ENCODE measurements at places on chromosomes 7 and 10.

GRCh38 chr10:97764519-97764931 is 7.3 kb downstream of the SFRP5 start:
- no peak for DNase-seq

- no peak for DNase-seq
These were observed 58.2 kb downstream of the PTPRN2 start for GRCh38 chr7:158529181-158530096.

- DNase-seq, result no peak
These were observed 156.3 kb downstream of the EMX2 start for GRCh38 chr10:117698809-117699208.

DNA sequence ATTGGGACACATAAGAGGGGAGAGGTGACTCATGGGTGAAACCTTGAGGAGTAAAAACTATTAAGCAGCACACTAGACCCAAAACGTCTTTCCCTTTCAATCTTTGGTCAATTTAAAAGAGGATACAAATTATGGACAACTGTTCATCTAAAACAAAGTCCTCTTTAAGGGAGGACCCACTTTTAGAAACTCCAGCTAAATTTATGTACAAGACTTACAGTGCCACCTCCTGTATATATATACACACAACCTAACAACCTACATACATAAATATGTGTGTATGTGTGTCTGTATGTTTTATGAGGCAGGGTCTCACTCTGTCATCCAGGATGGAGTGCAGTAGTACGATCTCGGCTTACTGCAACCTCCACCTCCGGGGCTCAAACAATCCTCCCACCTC is 18.1 kb upstream of the ZC3HAV1 start:
- DNase-seq, result no peak

DNA sequence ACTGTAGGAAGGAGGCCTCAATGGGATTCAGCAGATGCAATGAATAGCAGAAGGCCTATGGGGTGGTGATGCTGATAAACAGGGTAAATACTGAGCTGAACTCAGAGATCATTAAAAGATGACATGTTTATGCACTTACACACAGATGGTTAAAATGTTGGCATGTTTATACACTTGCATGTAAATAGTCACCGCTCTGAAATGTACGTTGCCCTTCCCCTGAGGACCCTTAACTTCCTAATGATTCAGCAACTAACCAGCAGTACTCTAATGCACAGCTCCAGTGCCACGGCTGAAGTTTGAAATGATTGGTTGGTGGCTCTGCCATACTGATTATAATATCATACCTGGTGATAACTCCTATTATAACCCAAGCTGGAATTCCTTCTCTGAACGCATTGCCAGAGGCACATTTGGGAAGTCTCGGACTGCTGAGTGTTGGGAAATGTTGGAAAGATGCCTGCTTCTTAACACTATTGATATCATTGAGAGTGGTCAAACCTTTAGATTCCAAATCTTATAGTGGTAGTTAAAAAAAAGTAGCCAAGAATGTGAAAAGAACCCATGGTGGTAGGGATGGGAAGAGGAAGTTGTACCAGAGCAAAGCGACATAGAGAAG is 3.7 kb upstream of the CAV1 start:
- no peak for DNase-seq

DNA sequence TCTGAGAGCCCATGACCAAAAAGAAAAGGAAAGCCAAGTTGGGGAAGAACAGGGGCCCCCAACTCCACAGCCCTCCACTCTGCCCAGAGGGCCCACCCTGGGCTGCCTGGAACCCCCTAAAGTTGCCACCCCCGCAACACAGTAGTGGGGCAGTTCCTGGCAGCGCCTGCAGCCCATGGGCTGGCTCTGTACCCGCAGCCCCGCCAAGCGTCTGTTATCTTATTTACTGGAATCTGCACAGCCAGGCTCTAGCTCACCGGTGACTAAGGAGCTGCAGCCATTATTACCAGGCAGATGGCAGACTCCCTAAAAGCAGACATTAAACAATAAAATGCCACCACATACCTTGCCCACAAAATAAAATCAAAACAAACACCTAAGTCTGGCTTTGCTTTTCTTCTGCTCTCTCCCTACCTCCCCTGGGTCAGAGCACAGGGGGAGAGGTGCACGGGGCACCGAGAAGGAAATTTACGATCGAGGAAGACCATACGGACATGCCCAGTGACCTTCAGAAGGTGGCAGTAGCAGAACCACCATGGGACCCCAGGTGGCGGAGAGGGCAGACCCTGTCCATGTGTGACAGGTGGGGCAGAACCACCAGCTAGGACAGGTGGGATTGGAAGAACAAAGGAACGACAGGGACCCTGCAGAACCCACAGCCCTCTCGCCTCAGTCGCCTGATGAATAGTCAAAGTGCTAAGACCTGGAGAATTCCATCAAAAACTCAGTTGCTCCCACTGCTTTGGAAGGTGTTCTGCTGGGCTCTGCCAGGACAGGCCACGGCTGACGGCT is 66.3 kb downstream of the PRKAG2 start:
- DNase-seq, result no peak

DNA sequence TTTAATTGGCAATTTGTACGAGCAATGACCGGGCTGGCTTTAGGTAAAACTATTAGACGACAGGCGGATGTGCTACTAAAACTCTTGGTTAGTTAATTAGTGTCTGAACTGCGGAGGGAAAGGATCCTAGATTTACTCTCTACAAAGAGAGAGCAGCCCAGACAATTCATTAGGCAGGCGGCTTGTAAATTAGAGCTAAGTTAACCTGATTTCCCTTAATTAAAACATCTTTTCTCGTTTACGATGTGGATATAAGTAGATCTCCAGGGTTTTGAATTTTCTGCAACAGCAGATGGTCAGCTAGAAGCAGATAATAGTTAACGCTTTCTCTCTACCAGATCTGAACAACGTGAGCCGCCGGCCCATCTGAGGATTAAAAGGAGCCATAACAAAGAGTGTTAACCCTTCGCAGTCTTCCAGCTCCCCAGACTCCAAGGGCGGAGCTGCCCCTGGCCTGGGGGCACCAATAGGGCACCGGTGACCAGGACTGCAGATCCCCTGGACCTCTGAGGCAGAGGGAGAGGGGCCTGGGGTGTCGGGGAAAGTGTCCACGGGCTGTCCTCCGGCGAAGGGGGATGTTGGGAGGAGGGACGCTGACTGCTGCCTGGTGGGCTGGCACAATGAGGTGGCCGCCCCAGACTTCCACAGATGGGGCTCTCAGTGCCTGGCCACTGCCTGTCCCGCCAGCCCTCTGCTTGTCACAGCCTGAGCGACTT is 6.3 kb upstream of the UNCX start:
- DNase-seq, result no peak

DNA sequence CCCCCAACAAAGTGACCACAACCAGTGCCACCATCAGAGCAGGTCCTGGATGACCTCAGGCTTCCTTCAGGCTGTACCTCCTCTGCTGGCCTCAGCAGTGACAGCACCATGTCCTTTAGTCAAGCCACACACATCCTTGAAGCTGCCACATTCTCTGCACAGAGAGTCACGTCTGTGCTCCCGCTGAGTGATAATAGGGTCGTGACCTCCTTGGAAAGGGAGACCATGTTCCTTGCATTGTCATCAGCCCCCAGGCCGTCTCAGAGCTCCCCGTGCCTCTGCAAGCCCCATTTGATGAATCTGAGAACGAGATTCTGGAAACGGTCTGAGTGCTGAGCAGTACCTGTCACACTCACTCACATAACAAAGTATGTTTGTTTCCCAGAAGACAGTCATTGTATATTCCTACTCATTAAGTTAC is 106.5 kb upstream of the PRR15 start:
- no peak for DNase-seq

GRCh38 chr7:13448243-13448642 is 541.2 kb downstream of the ETV1 start:
- DNase-seq, result no peak

DNA sequence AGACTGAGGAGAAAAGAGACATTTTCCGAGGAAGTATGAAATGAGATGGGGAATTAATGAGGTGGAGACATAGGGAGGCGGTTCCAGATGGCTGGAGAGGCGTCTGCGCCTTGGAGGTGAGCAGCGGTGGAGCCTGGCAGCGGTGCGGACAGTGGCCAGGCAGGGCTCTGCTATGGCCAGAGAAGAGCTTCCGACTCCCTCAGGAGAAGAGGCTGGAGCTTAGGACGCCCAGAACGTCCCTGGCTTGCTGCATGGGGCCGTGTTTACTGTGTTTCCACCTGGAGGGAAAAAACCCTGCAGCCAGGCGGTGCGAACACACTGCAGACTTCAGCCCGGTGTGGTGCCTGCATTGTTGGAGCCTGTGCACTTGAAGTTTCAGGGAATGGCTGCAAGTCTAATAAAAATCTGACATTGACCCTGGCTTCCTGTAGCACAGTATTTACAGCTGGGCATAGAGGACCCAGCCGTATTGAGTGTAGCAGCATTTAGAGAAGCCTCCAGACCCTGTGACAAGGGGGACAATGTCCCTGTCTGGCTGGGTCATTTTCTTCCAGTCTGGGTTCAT is 447.1 kb upstream of the MKI67 start:
- DNase-seq, result no peak

DNA sequence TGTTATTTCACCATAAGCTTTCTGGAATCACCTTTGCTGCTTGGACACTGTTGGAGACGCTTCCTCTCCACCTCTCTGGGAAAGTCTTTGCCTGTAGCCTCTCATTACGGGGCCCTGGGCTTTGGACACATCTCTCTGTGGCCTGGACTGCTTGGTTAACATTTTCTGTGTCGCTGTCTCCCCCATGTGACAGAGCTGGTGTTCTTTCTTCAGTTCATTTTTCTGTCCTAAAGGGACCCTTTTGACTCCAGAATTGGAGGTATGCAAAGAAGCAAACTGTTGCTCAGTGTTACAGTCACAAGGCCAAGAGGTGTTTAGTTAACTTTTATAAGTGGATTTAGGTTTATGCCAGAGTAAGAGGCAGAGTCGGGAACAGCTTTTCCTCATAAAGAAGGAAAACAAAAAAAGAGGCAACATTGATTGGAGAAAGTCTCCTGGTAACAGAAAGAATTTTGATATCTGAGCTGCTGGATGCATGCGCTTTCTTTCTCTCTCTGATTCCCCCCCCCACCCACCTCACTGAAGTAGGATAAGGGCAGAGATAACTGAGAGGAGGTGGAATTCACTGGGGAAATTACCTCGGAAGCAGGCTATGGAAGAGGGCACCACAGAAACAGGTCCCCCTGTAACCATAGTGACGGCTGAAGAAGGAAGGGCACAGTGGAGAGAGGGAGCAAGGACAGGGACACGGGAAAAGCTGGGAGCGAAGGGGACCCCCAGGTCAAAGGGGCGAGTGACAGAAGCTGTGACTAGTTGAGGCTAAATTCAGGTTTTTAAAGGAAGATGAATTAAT is 57.8 kb downstream of the LGI1 start:
- no peak for DNase-seq

GRCh38 chr7:41942468-41943093 is 239.7 kb upstream of the INHBA start:
- DNase-seq, result no peak

- DNase-seq, result peak; percentile 36
These were observed 12.7 kb upstream of the AKR1B10 start for GRCh38 chr7:134514663-134515062.

DNA sequence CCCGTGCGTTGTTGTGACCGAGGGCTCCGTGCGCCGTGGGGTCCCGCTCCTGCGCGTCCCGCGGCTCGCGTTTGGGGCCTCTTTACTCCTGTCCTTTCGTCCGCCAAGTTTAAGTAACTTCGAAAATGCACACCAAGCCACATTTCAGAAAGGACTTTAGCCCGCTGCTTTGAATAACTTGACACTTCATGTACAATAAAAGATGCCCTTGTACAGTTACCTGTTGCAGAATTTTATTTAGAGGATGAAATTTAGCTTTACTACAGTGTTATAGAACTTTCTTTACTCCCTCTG is 459 bp downstream of the SUGCT start:
- DNase-seq, result no peak

GRCh38 chr7:147276783-147277370 is 1160.3 kb downstream of the CNTNAP2 start:
- DNase-seq, result no peak

DNA sequence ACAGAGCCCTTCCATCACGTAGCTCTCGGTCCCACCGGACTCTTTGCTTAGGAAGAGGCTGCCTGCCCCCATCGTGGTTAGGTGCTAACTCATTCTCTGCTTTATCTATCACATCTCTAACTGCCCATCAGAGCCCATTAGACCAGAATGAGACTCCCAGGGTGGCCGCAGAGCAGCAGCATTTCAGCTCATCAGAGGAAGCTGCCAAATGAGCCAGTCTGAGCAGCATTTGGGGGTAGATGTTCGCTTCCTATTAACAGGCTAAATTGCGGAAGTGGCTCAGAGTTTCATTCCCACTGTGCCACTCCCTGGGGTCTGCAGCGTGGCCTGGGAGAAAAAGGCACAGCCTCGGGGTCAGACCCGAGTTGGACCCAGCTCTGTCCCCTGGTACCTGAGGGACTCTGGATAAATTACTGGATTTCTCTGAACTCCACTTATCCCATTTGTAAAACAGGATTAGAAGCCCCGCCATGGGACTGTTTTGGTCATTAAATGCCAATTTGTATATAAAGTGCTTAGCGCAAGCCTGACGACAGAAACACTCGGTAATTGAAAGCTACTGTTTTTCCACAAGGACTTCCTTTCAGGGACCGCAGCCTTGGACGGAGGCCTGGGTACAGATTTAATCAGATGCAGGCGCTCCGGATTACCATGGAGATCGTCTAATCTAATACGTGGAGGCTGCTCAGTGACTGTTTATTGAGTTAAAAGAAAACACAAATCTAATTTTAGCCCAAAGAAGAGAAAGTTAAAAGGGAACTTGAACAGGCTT is 73.8 kb upstream of the PRLHR start:
- no peak for DNase-seq

GRCh38 chr10:84879991-84880390 is 551.6 kb downstream of the CCSER2 start:
- no peak for DNase-seq

DNA sequence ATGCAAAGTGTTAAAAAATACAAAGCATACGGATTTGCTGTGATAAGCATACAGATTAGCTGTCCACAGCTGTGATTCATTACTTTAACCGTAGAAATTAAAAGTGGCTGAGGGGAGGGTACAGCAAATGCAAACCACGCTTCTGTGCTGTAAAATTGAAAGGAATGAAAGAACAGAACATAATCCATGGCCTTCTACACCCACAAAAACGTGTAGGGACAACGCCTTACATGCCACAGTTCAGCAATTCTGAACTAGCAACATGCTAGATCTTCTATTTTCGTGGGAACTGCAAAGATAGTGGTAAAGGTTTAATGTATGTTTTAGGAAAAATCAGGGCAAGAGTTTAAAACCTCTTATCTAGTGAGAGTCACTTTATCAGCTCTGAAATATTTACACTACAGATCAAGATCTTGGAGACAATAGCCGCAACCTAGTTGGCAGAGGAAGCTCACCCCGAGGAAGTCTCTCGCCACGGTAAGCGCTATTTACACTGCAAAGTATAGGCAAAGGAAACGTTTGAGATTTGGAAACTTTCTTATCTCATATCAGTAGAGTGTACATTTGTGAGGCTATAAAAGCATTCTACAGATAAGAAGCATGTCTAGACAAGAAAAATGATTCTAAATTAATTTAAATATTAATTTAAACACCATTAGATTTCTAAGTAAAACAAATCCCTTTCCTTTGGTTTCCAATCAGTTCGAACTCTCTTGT is 193.6 kb downstream of the MLLT10 start:
- DNase-seq, result no peak

Measured in stimulated activated naive CD8-positive, alpha-beta T cell treated with anti-CD3 and anti-CD28 coated beads, Interleukin-15, amount 100 ng/mL, for 72 hours (primary cell).